Activated naive CD8-positive, alpha-beta T cell treated with anti-CD3 and anti-CD28 coated beads, Interleukin-2, amount 50 U/mL, for 16 hours (primary cell): ENCODE measurements at places on chromosomes 2 and 18.

GRCh38 chr18:3578621-3579020 is 128.6 kb downstream of the TGIF1 start:
- no peak for DNase-seq

- no peak for DNase-seq
Observed at GRCh38 chr2:238852206-238852869, 4.5 kb downstream of the TWIST2 start.

DNA sequence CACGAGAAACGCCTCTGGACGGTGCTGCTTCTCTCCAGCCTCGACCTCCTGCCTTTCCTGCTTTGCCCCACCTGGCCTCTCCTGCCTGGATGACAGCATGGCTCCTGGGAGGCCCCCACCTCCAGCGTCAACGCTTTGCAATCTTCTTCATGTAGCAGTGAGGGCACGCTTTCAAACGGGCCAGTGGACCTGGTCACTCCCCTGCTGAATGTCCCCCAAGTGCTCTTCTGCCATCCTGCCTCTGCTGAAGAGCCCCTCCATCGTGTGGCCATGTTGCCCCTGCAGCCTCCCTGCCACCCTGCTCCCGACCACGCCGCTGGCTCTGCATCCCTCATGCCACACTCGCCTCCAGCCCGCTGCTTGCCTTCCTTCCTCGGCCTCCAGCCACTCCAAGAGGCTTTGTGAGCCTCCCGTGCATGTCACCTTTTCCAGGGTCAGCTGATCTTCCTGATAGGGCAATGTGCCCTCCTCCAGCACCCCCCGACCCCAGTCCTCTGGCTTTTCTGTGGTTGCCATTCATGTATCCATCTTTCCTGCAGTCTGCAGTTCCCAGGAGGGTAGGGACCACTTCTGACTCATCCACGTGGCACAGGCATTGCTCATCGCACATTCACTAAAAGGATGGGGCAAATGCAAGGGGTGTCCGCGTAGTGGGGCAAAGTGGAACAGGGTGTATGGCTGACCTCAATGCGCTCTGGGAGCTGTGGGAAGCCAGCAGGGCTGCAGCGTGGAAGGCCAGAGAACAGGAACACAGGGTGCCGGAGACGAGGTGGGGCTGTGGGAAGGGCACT is 268.8 kb downstream of the TWIST2 start:
- no peak for DNase-seq

DNA sequence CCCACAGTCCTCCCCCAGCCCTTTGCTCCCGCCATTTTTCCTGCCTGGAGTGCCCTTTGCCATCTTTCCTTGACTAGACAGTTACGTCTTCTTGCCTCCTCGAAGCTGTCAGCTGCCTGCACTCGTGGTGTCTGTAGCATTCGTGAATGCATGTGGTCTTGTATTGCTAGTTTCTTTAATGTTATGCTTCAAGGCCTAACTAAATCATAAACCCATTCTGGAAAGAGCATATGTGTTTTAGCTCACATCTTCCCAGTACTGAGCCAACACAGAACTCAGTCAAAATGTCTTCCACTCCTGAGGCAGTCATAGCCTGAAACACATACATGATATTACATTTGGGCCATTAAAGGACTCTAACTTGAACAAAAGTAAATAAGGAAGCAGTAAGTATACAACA is 35.6 kb downstream of the SPC25 start:
- DNase-seq: no peak

DNA sequence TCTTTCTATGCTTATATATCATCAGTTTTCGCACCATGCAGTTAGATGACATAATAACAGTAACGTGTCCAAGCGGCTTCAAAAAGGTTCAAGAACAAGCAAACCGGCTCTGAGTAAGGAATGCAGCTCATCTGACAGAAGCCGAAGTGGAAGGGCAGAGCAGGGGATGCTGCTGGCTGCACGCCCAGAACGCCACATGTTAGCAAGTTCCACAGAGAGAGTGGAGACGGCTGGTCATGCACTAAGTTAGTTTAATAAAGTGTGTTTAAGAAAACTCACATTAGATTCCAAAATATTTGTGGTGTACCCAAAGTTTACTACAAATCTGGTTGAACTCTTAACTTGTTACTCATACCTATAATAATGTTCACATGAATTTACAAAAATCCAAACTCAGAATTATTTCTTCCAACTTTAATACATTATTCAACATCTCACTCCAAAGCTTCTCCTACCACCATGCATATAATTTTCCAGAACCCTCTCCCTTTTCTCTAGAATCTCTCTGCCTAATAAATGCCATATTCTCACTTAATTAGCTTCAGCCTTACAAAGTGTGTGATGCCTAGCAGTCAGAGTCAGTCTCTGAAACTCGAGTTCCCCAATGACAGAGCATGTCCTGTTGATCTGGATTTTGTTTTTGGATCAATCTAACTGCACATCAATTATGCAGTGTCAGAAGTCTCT is 170.0 kb downstream of the DNAH7 start:
- no peak for DNase-seq

DNA sequence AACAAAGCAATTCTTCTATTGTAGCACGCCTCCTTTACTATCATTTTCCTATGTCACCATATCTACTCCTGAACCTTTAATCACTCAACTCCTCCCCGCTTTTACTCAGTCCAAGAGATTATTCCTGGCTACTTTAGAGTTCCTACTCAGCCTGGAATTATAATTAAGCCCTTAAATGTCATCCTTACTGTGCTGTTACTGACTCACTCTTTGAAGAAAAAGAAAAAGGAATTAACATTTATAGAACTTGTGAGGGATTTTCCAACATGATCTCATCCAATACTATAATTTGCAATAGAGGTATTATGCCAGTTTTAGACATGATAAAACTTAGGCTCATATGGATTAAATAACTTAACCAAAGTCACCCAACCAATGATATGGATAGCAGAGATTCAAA is 61.7 kb downstream of the CCDC88A start:
- DNase-seq: no peak
